Tibial nerve (tissue), 4 donors: ENCODE measurements at places on chromosomes 3 and 15. TPM values are rescaled to one million over a fixed set of nuclear protein-coding genes. Genes with fewer than 3 reads are reported as not detected.

ZBTB20 gene
- total RNA-seq = 123 TPM

TUBGCP5 gene
- total RNA-seq = 47.3 TPM

KBTBD13 gene
- total RNA-seq = not detected

DNA sequence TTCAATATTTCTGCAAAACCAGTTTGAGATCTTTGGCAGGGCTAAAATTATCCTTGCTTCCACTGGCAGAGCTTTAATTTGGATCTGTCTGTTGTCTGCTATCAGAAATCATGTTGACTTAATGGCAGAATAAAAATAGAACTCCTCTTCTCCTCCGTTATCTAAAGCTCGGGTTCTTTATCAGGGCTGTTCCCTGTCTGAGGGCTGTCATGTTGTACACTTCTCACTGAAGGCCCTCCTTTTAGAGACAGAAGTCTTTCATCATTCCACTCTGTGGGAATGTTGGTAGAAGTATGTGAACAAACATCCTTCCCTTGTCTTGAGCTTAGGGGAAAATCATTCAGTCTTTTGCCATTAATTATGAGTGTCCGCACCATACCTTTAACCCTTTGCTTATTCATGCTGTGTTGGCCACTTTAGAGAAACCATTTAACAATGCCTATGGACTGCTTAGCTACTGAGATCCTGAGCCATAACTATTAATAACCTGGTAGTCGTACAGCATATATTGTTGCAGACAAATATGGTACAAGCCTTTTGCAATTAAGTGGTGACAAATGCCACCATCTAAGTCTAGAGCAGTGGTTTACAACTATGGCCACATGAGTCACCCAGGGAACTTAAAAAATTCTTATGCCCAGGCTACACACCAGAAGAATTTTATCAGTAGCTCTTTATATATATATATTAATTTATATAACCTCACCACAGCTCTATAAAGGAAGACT, 226.0 kb upstream of the TPM1 start:
- H3K4me3 ChIP-seq = no peak overlapping the region
- no peak overlapping the region for H3K27ac ChIP-seq
- no peaks in the 10 kb centered on the region for H3K36me3 ChIP-seq
- no peak for DNase-seq
- no peaks in the 10 kb centered on the region for H3K27me3 ChIP-seq

DNA sequence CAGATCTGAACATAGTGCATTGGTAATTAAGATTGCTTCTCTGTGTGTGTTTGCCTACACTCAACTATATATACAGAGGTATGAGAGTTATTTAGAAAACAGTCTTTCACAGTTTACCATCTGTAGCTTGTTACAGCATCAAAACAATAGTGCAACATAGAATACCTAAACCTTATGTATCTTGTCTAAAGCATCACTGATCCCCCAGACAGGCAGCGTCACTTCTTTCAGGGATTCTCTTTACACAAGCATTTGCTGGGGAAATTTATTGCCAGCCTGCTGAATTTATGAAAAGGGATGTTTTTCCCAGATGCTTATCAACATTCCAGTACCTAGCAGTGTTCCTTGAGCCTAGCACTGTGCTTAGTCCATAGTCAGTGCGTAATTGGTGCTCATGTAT, 195.8 kb upstream of the COL8A1 start:
- H3K4me3 ChIP-seq = no peak overlapping the region
- no peaks in the 10 kb centered on the region for H3K4me1 ChIP-seq
- no peak overlapping the region for H3K27ac ChIP-seq
- DNase-seq = no peak
- no peaks in the 10 kb centered on the region for H3K36me3 ChIP-seq

GRCh38 chr15:70615435-70616310, 147.7 kb downstream of the UACA start:
- H3K27ac ChIP-seq = no peak overlapping the region
- no peaks in the 10 kb centered on the region for H3K4me1 ChIP-seq
- H3K27me3 ChIP-seq = no peaks in the 10 kb centered on the region

DNA sequence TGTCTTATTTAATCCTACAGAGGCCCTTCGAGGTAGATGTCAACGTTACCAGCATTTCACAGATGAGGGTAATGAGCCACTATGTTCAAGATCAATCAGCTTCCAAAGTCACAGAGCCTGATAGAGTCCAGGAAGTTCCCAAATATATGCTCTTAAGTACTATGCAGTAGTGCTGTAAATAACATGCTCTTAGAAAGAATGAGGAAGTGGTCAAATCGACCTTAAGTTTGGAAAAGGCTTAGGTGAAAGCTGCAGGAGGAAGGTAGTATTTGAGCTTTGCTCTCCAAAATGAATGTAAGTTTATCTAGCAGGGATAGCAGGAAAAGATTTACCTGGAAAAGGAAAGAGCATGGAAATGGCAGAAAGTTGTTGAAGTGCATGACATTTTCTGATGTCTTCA, 234.0 kb downstream of the RBMS3 start:
- H3K27me3 ChIP-seq = no peaks in the 10 kb centered on the region
- H3K4me1 ChIP-seq = peaks cover 22% of the 10 kb centered on the region
- H3K4me3 ChIP-seq = no peak overlapping the region

DNA sequence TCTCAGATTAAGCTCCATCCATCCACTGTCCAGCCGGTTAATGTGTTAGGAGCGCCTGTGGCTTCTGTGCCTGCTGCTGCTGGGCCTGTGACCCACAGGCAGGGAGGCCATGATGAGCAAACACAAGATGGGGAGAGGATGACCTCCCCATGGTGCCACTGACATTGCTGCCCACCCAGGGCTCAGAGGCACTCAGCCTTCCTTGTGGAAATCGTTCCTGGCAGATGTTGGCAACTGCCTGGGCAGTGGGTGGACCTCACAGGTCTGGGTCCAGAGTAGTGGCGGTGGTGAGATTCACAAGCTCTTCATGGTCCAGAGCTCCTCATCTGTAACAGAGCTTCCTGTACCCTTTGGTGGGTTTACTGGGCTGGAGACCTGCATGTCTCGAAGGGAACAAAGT, 38.6 kb downstream of the SCN5A start:
- H3K27ac ChIP-seq = no peak overlapping the region
- H3K4me3 ChIP-seq = no peak overlapping the region
- H3K4me1 ChIP-seq = no peaks in the 10 kb centered on the region
- no peaks in the 10 kb centered on the region for H3K27me3 ChIP-seq

DNA sequence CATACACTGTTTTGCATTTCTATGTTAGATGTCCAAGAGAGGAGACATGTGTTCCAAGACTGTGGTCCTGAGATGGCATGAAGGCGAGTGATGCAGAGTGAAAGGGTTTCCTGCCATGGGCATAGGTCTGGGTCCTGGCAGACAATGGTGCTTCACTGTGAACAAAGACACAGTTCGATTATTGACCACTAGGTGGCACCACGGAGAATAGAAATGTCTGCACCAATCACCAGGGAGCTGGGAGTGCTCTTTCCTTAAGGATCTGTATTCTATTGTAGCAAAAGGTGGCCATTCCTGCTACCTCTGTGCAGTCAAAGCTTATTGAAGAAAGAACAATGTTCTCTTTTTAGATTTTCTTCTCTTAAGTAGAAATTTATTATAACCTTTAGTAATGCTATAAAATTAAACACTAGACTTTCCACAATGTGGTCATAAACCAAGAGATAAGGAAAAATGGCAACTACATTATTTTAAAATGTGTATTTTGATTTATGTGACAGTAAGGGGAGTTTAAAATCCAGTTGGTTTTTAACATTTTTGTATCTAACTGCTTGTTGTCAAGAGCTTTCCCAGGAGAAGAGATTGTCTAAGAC, 88.7 kb downstream of the GABRG3 start:
- H3K4me1 ChIP-seq = no peaks in the 10 kb centered on the region
- no peaks in the 10 kb centered on the region for H3K27me3 ChIP-seq
- H3K4me3 ChIP-seq = no peak overlapping the region
- H3K36me3 ChIP-seq = no peaks in the 10 kb centered on the region
- DNase-seq = no peak

DNA sequence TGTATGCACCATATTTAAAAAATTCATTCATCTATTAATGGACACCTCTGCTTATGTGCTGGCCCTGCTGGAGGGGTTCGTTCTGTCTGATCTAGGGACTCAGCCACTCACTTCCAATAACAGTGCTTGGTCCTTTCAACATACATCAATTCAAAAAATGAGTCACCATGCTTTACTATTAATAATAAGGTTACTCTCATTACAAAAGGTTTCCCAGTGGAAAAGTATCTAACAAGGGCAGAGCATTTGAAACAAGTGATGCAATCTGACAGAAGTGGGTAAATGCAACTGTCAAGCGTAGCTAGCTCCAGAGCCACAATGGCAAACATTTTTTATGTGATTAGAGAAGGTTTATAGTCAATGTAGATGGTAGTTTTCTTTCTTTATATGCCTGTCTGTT, 67.9 kb upstream of the TNIK start:
- DNase-seq = no peak
- no peaks in the 10 kb centered on the region for H3K36me3 ChIP-seq
- no peak overlapping the region for H3K27ac ChIP-seq
- no peak overlapping the region for H3K4me3 ChIP-seq
- no peaks in the 10 kb centered on the region for H3K27me3 ChIP-seq

- no peak overlapping the region for H3K27ac ChIP-seq
- no peaks in the 10 kb centered on the region for H3K36me3 ChIP-seq
- no peaks in the 10 kb centered on the region for H3K4me1 ChIP-seq
- no peak for DNase-seq
- no peak overlapping the region for H3K4me3 ChIP-seq
These were observed 124.1 kb downstream of the DNAH12 start for GRCh38 chr3:57420001-57420400.

DNA sequence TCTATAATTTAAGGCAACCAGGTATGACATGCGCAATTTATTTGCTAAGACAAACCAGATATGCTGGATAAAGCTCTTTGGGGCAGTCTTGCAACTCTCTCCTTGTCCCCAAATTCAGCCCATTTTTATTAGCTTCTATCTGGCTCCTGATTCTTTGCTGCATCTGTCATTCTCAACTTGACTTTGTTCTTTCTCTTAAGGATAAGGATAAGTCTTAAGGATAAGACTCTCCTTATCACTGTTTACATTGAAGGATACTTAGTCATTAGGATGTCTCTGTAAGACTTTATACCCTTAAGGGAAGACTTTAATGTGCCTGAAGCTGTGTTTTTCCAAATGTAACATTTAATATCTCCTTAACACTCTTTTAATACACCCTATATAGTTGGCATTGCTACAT, 49.2 kb downstream of the ALCAM start:
- no peak overlapping the region for H3K27ac ChIP-seq
- H3K4me1 ChIP-seq = no peaks in the 10 kb centered on the region
- no peaks in the 10 kb centered on the region for H3K27me3 ChIP-seq
- H3K4me3 ChIP-seq = no peak overlapping the region
- DNase-seq = no peak
- H3K36me3 ChIP-seq = no peaks in the 10 kb centered on the region

DNA sequence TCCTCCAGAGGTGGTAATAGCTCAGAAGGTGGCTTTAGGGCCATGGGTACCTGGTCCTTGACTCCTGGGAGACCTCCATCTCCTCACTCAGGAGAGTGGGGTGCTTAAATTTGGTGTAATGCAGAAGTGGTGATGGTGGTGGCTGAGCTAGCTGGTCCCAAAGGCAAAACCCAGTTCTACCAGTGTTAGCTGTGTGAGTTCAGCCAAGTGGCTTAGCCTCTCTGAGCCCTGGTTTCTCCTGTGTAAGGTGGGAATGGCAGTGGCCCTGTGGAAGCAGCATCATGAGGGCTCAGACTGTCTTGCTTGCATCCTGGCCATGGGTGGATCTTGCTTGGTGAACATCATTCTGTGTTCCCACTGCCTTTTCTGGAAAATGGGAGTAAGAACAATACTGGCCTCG, 9.4 kb downstream of the SEMA3F start:
- H3K27ac ChIP-seq = peak overlapping the region; percentile 83
- peaks cover 48% of the 10 kb centered on the region for H3K4me1 ChIP-seq
- H3K4me3 ChIP-seq = no peak overlapping the region
- H3K36me3 ChIP-seq = no peaks in the 10 kb centered on the region

GRCh38 chr3:113166719-113167492, 44.5 kb upstream of the BOC start:
- H3K27me3 ChIP-seq = no peaks in the 10 kb centered on the region
- no peaks in the 10 kb centered on the region for H3K36me3 ChIP-seq
- peaks cover 13% of the 10 kb centered on the region for H3K4me1 ChIP-seq

- H3K27ac ChIP-seq = no peak overlapping the region
- no peaks in the 10 kb centered on the region for H3K4me1 ChIP-seq
- no peak for DNase-seq
- no peak overlapping the region for H3K4me3 ChIP-seq
These were observed 146.8 kb downstream of the TPRA1 start for GRCh38 chr3:127443581-127444375.
